ENCODE measurements at places on chromosomes 12 and 14. TPM values are rescaled to one million over a fixed set of nuclear protein-coding genes. Genes with fewer than 3 reads are reported as not detected.

DNA sequence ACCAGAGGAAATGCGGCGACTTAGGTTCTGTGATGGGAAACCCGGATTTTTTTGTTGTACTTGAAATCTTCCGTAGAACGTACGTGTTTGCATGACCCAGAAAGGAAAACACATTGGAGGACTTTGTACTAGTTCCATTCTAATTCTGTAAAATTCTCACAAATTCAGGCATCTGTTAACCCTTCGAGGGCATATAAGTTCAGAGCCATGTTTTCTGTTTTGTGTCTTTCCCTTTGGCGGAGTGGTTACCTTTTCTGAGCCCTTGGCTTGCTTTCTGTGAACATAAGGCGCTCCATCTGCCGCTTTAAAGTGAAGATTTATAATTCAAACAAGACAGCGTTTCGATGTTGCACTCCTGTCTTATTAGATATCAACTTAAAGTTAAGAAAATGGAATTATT lies 34.2 kb downstream of the BICD1 start:
- no peak for DNase-seq

DNA sequence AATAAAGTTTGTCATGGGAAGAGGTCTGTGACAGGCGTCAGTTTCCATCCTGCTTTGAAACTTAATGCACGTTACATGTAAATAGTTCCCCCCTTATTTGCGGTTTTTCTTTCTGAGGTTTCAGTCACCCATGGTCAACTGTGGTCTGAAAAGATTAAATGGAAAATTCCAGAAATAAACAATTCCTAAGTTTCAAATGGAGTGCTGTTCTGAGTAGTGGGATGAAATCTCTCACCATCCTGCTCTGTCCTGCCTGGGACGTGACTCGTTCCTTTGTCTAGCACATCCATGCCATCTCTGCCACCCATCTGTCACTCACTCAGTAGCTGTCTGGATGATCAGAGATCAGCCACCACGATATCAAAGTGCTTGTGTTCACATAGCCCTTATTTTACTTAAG lies 51.3 kb upstream of the DICER1 start:
- DNase-seq, result no peak

DNA sequence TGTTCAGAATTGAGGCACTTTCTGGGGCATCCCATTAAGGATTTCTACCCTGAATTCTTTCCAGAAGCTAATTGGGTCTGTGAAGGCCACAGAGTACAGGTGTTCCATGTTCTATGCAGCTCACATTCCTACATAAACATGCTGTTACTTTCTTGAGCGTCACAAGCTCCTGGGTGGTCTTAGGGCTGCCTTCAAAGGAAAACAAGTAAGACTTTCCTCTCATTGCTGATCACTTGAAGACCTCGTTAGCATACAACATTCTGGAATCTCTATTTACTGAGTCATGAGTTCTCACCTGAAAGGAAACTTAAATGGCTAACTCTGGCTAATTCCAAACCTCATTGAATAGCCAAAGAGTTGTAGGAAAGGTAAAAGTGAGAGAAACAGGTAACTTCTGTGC lies 63.0 kb upstream of the HMGA2 start:
- DNase-seq, result no peak

WNT1 gene
- total RNA-seq, result not detected

SDR39U1 gene
- total RNA-seq, result 16.3 TPM

DNA sequence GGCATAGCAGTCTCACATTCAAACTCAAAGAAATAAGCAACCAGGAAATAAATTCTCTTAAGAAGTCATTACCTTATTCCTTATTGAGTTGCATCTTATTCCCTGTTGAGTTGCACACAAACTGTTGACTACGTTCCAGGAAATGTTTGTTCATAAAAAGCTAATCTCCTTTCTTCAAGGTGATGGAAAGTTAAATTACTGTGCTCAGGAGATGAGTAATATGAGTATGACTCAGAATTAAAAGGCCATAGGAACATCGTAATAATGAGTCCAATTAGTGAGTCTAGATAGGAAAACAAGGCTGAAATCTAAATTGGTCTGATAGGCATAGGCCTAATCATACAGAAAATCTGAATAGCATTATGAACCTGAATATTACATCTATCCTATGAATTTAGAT lies 203.1 kb downstream of the SLC2A13 start:
- DNase-seq, result no peak

DNA sequence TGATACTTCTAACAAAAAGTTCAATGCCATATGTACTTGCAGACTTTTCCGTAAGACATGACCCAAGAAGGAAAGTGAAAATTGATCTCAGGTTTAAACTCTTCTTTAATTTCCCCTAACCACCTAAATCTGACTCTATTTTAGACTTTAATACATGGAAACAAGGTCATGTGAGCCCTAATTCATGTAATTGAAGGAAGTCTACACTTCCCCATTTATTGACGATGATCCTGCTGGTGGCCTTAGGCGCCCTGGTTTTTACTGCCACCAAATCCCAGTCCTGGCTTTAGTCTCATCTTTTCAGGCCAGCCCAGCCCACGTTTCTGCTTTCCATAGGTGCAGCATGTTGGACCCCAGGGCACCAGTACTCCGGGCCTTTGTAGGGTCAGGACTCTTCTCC lies 157.9 kb downstream of the PELI2 start:
- no peak for DNase-seq

DNA sequence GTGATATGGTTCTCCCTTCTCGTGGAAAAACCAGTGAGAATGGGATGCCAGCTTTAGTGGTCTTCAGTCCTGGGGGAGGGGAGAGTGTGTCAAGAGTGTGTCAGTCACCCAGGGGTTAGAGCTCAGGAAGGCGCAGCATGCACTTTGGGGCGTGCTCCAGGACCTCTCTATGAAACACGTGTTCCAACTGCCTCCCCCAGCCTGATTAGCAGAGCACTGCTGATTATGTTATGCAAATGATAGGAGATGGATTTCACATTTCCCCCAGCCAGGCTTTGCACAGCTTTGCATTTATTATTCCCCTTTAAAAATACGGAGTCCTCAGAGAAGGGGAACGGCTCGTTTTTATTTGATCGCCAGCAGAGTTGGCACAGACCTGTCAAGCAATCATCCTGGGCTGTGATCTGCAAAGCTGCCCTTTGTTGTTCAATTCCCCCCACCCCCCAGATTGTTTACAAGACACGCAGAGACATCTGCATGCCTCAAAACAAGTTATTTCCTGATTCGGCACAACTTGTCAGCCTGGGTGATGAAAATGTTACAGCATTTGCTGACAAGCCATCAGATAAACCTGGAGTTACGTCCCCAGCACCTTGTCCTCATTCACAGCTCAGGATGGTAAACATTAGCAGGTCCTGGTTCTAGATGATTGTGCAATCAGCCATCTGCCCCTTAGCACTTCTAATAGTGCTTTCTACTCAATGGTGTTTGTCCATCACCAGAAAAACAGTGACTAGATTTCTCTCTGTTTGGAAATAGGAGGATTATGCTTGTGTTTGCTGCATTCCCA lies 196.5 kb downstream of the NOVA1 start:
- DNase-seq, result no peak

GRCh38 chr12:132174015-132174838 lies 30.0 kb downstream of the NOC4L start:
- DNase-seq, result no peak

TMEM233 gene
- total RNA-seq, result under 0.01 TPM

BICDL1 gene
- total RNA-seq, result 24.5 TPM

KRT3 gene
- total RNA-seq, result not detected

DNA sequence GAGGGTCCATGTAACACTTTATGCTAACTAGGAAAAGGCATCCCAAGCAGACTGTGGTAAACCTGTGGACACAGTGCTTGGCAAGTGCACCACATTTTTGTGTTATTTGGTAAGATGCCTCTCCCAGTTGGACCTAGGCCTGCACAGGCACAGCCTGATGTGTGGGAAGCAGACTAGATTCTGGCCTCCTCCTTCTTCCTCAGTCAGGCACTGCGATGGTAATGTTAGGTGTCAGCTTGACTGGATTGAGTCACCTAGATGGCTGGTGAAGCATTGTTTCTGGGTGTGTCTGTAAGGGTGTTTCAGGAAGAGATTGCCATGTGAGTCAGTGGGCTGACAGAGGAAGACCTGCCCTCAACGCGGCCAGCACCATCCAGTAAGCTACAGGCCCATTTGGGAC lies 25.3 kb upstream of the RHOJ start:
- DNase-seq, result no peak

DNA sequence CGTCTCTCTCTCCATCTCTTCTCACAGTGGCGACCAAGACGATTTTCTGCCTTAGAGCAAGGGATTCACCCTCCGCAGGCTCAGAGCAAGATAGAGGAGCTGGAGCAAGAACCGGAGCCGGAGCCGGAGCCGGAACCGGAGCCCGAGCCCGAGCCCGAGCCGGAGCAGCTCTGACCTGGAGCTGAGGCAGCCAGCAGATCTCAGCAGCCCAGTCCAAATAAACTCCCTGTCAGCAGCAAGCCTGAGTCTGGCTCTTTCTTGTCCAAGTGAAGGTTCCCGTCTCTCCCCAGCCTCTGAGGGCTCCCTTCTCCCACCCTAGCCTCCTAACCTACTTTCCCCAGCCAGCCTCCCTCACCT lies 5.9 kb downstream of the LAG3 start:
- DNase-seq, result no peak

ACSS3 gene
- total RNA-seq, result 4.1 TPM

- DNase-seq, result no peak
Measured at GRCh38 chr14:70278281-70278680, 81.2 kb downstream of the COX16 start.

RTL1 gene
- not detected for total RNA-seq

GRCh38 chr14:42633504-42634095 lies 1026.9 kb downstream of the LRFN5 start:
- no peak for DNase-seq

- no peak for DNase-seq
Measured at GRCh38 chr12:79818856-79819255, 116.0 kb downstream of the PPP1R12A start.

DNA sequence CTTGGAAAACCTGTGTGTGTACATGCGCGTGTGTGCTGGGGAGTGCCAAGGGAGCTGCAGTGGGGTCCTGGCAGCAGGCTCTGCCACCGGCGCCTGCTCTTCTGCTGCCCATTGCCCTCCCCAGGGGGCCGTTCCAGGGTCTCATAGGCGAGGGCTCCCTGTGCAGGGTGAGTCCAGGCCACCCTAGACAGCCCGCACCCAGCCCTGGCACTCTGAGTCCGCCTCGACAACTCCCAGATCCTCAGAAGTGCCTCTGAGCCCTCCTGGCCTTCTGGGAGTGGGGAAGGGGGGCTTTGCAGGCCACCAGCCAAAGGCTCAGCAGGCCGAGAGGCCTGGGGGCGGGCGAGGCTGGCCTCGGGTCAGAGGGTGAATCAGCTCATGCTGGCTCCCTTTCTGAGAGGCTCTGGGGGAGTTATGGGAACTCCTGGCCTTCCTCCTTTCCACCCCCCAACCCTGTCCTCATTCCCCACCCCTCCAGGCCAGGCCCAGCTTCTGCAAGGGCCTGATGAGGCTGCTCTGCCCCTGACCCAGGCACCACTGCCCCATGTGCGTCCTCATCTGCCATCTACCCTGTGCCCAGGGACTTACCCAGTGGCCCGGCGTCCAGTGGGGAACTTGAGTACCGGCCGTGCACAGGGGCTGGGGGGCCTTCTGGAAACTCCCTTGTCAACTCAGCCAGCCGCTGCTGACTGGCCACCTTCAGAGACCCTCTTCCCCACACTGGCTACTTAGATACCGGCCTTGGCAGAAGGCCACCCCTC lies 2.1 kb upstream of the TEDC1 start:
- no peak for DNase-seq

CHFR gene
- total RNA-seq, result 31.4 TPM

DNA sequence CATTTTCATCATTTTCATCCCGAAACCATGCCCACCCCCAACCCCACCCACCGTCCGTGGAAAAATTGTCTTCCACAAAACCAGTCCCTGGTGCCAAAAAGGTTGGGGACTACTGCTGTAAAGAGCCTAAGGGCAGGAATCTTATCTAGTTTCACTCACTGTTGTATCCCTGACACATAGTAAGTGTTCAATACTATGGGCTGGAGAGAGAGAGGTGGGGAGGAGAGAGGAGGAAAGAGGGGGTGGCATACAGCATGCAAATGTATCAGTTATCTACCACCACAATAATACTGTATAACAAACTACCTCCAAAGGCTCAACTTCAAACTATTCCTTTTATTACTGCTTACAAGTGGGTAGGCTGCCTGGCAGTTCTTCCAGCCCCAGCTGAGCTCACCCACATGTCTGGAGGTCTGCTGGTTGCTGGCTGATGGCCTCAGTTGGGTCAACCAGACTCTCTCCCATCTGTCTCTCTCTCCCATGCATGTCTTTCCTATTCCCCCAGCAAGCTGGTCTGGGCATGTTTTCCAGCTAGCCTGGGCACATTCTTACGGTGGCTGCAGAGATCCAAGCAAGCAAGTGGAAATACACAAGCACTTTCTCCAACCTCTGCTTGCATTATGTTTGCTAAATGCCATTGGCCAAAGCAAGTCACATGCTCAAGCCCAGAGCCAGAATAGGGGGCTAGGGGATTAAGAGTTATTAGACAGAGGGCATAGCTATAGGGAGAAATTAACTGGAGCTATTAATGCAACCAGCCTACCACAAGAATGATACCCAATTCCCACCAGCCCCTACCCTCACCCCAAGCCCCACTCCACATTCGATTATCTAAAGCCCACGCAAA lies 31.6 kb upstream of the FICD start:
- no peak for DNase-seq

RCOR1 gene
- total RNA-seq, result 7.3 TPM

DNA sequence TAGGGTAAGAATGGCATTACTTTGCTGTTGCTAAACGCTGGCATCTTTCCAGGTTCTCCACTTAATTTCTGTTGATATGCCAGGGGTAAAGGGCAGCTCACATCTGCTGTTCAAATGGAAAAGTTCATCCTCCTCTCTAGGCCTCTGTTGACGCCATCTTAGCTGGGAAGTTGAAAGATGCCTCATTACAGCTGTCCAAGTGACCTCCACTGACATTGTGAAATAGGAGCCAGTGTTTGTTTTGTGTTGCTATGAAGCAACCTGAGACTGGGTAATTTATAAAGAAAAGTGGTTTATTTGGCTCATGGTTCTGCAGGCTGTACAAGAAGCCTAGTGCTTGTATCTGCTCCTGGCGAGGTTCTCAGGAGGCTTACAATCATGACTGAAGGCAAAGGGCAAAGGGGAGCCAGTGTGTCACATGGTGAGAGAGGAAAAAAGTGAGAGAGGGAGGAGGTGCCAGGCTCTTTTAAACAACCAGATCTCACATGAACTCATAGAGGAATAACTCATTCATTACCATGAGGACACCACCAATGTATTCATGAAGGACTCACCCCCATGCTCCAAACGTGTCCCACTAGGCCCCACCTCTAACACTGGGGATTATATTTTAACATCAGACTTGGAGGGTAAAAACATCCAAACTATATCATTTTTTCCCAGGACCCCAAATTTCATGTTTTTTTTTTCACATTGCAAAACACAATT lies 3.2 kb upstream of the ADAM21 start:
- no peak for DNase-seq

GRCh38 chr14:89630101-89630829 lies 213.2 kb upstream of the FOXN3 start:
- DNase-seq, result no peak

DNA sequence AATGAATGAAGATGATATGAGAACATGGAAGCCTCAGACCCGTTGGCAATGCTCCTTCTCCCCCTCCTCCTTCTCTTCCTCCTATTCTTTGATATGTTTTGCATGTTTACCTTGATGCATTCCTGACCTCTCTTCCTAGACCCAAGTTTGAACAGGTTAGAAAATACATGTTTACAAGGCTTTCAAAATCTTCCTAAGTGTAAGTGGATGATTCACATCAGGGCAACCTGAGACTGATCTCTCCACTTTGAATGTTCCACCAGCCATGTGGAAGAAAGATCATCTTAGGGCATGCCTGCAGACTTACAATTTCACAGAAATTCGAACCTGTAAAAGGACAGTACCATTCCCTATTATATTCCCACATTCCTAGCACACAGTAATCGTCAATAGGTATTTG lies 18.0 kb upstream of the LDHB start:
- no peak for DNase-seq

- DNase-seq, result no peak
Measured at GRCh38 chr14:103058164-103059055, 1.1 kb upstream of the CDC42BPB start.

Data from frontal cortex (tissue), 4 donors.